ENCODE measurements at places on chromosomes 7 and 10.

- DNase-seq = no peak
Measured at GRCh38 chr7:66348531-66348930, 143.4 kb downstream of the TPST1 start.

GRCh38 chr7:127387974-127388373, 4.5 kb downstream of the ZNF800 start:
- no peak for DNase-seq

DNA sequence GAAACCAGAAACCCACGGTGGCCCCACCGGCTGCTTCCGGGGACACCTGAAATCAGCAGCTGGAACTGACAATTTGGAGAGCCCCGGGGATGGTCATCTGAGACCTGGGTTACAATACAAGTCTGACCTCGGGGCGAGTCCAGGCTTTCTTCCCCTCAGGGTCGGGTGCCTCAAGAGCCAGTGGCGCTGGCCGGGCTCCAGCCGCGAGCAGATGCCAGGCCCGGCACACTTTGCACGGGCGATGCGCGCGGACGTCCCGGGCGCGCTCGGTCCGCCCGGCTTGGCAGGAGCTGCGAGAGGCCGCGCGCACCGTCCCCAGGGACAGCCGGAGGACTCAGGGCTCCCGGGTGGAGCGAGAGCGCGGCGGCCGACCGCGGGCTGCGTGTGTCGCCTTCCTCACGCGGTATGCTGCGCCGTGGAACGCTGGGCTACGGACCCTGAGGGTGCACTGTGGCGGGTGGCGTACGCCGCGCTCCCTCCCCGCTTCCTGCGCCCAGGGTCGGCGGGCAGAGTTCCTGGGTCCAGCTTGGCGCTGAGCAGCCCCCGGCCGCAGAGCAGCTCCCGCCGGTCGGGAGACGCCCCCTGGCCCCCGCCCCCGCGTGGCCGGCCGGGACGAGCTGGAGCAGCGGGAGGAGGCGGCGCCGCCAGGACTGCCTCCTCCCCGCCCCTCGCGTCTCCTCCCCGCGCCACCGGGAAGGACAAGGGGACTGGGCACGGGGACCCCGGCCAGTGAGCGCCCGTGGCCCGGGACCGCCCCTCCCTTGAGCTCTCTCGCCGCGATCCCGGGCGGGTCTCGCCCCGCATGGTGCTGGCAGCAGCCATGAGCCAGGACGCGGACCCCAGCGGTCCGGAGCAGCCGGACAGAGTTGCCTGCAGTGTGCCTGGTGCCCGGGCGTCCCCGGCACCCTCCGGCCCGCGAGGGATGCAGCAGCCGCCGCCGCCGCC, at the start of gene RBM20:
Gene RBM20, plus strand, starts transcription at position 684 of the 945 bp plus-strand sequence. Its CDS starts 119 bp downstream, at position 803.
- no peak for DNase-seq

GRCh38 chr7:69060516-69060915, 537.8 kb upstream of the AUTS2 start:
- no peak for DNase-seq

GRCh38 chr7:29142021-29142727, 4.2 kb downstream of the CPVL start:
- DNase-seq = no peak

Data from stimulated activated CD4-positive, alpha-beta T cell treated with anti-CD3 and anti-CD28 coated beads, Interleukin-12 subunit alpha, Interleukin-12 subunit beta, amount 100 ng/mL, for 48 hours (primary cell).